ENCODE measurements at places on chromosomes 5 and 9. TPM values are rescaled to one million over a fixed set of nuclear protein-coding genes. Genes with fewer than 3 reads are reported as not detected.

GRCh38 chr9:71303351-71303750 lies 181.9 kb upstream of the TRPM3 start:
- DNase-seq = no peak

DNA sequence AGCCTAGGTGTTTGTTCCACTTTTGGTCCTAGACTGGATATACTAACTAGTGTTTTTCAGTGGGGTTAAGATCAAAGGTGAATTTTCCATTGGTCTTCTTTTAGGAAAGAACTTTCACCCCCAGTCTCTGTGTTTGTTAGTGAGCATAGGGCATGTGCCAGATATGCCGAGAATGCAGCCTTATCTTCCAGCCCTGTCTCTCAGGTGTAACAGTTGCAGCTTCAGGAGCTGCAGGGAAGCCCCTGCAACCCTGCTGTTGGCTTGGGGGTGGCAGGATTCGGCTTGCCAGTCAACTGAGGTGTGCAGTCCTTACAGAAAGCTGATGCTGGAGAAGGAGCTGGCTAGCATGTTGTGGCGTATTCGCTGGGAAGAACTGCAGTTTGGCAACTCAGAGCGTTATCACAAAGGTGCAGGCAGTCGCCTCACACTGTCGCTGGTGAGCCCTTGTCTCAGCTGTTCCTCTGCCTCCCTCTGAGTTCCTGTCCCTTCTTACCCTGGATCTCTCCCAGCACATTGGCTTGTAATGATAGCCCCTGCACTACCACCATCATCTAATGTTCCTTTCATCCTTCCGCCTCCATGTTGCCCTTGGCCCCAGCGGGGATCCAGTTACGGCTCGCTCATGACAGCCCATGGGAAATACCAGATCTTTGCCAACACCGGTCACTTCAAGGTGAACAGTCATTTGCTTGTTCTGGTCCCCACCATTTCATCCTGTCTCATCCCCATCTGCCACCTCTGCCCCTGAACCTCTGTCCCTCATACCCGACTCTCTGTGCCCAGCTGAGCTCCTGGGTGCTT lies 10.1 kb downstream of the NPR2 start:
- DNase-seq = no peak

GRCh38 chr9:101028346-101029314 lies at the start of gene PLPPR1:
Gene PLPPR1 (plus strand): TSS chr9:101028727.
- DNase-seq = no peak

DNA sequence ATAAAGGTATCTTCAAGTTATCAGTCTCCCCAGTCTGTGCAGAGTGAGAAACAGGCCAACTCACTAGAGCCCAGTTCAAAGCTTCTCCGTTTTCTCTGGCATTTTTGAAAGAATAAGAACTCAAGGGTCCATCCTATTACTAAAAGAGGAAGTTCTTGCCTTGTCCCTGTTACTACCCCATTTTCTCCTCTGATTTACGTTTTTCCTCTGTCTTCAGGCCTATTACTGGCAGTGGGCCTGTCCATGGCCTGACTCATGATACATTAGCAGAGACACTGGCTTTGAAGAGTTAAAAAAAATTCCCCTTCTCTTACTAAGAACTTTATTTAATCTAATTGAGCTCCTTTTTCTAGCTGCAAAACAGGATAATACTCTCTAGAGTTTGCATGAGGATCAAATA lies 624.0 kb upstream of the KLF4 start:
- DNase-seq = no peak

- no peak for DNase-seq
Measured at GRCh38 chr5:76082772-76083554, at the start of gene SV2C. Gene SV2C (plus strand): TSS chr5:76083383. CDS start chr5:76131751, 48,368 bp downstream.

The MSX2 gene
- total RNA-seq = not detected

The NDST1 gene
- 2.8 TPM for total RNA-seq

The SHC3 gene
- total RNA-seq = not detected

All from activated T-helper 1 cell treated with anti-CD3 and anti-CD28 coated beads, Interleukin-12 subunit alpha, Interleukin-12 subunit beta, Interleukin-2, Interleukin-4 antibody, amounts not matched to agents 30 ng/mL and 10 ng/mL and 1 ng/mL, durations not matched to agents 14 hours and 24 hours and 36 hours (primary cell).